SJSA1 (cell line): ENCODE measurements at places on chromosomes 16 and 17. TPM values are rescaled to one million over a fixed set of nuclear protein-coding genes. Genes with fewer than 3 reads are reported as not detected.

Gene SLC22A31
- total RNA-seq = not detected in 2 replicates

Gene PIRT
- total RNA-seq = not detected in 2 replicates

Gene QRICH2
- total RNA-seq = 2.0 and 4.7 TPM in 2 replicates

Gene DLX3
- not detected in 2 replicates for total RNA-seq

Gene DNAAF8
- total RNA-seq = 0.38 and 1.1 TPM in 2 replicates

Gene CCL11
- not detected in 2 replicates for total RNA-seq

Gene MMD
- 46.9 and 51.2 TPM in 2 replicates for total RNA-seq

Gene TTYH2
- total RNA-seq = 0.06 and 0.50 TPM in 2 replicates

Gene EVI2A
- 7.6 and 10.7 TPM in 2 replicates for total RNA-seq

Gene CMTM4
- total RNA-seq = 8.9 and 14.6 TPM in 2 replicates

- DNase-seq = no peak
These were observed 23.7 kb downstream of the ACSF3 start for GRCh38 chr16:89117227-89117974.

- no peak for DNase-seq
These were observed 236.3 kb downstream of the SEC14L1 start for GRCh38 chr17:77376795-77377709.

DNA sequence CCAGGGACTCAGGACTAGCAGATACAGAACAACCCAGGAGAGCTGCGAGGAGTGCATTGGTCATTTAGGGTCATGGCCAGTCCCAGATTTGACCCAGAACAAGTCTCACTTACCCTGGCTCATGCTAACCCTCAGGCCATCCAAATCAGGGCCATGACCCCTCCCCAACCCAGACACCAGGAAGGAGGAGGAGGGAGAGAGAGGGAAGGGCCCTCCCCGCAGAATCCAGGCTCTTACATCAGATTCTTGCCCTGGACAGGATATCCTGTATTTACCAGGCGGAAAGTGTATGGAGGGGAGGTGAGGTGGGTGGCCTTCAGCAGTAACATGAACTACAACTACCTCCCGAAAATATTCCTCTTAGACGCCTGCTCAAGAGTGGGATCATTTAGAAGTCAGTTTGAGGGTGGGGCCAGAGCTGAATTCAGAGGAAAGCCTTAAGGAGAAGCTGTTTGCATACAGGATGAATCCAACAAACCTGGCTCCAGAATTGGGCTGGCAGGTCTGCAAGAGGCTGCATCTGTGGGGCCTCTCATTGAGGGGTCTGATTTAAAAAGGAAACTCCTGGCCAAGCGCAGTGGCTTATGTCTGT is 2.1 kb downstream of the VAT1 start:
- peak; percentile 52 for DNase-seq

DNA sequence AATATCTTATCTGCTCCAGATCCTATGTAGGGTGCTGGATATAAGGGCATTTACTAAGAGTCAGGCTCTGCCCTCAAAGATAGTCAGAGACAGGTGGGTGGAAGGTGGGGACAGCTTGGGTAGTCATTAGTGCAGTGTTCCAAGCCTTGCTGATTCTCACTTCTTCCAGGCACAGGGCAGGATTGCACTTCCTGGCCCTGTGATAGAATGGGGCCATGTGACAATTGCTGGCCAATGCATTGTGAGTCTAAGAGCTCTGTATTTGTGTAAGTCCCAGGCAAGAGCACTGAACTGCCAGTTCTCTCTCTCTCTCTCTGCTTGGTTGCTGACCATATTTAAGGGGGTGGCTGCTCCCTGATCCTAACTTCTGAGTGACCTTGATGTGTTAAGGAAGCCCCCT is 112.1 kb downstream of the C16orf78 start:
- no peak for DNase-seq

DNA sequence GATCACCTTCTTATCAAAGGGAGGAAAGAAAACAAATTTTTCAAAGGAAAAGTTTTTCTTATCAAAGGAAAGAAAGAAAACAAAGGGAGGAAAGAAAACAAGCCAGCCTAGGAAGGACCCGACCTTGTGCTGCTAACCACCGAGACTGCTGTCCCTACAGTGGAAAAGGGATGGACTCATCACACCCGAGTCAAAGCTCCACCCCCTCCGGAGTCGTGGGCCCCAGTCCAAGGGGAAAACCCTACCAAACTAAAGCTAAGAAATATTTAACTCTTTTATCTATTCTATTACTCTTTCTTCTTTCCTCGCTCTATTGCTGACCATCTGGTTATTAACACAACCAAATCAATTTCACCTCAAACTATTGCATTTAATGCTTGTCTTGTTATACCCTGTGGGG is 6.1 kb upstream of the ENDOV start:
- DNase-seq = no peak

DNA sequence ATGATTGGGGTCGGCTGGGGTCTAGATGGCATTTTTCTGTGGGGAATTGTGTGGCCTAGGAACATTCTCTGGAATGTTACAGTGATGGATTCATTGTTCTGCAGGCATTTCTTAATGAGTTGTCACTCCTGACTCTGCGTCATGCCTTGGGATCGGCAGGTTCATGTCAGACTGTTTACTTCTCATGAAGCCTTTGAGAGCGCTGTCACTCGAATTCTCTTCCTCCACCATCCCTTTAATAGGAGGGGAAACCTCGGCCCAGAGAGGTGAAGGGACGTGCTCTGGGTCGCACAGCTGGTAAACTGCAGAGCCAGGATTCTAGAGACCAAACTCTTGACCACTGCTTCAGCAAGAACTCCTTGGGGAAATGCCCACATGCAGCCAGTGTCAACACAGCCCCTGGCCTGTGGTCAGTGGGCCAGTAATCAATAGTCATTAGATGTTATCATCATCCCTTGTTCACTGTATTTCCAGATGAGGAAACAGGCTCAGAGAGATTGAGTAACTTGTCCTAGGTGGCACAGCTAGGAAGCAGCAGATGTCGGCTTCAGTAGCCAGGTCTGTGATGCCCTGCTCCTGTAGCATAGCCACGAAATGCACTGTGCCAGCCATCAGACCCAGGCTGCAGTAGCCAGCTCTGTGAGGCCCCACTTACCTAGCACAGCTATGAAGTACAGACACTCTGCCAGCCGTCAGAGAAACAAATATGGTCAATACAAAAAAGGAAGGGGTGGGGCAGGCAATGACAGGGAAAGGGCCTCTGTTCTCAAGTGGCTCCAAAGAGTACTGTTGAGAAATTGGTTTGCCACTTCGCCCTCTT is 259.0 kb downstream of the CPPED1 start:
- no peak for DNase-seq

- DNase-seq = no peak
These were observed 62.4 kb upstream of the AKTIP start for GRCh38 chr16:53565296-53565863.

DNA sequence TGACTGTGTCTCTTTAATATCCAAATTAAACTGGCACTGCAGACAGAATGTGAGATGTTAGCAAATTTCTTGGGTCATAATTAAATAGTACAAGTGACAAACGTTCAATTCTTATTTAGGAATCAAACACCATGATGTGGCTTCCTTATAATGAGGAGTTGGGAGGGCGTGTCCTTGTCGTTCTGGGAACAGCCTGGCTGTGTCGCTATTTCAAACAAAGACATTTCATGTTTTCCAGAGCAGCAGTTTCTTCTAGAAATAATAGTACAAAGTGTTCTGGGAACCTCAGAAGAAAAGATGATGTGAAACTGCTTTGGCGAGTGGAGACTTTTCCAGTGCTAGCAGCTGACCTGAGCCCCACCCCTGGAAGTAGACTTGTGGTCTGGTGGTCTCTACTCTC is 301.7 kb upstream of the N4BP1 start:
- DNase-seq = no peak

DNA sequence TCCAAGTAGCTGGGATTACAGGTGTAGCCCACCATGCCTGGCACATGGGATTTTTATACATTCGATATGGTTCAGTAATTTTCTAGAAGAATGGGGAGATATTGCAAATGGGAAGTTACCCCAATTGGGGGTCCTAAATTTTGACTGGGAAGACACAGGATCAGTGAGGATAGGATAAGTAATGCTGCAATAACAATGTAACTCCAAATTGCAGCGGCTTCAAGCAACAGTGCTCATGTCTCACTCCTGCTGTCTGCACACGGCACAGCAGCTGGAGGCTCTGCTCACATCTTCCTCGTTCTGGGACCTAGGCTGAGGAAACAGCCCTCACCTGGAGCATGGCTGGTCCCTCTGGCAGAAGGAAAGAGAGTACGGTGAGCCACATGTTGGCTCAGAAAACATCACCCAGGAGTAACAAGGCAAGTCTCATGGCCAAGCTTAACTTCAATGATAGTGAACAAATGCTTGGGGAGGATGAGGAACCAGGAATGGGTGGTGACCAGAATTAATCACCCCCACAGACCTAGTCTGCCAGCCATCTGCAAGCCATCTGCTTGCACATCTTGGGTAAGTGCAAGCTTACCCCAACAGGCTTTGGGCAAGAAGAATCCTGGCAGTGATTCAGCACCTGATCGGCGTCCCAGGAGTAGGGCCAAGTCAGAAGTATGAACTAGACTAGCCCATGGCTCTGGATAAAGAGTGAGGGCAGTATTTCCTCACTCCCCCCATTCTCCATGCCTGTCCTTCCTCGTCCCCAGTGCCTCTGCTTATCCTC is 229.2 kb downstream of the COPRS start:
- DNase-seq = no peak

DNA sequence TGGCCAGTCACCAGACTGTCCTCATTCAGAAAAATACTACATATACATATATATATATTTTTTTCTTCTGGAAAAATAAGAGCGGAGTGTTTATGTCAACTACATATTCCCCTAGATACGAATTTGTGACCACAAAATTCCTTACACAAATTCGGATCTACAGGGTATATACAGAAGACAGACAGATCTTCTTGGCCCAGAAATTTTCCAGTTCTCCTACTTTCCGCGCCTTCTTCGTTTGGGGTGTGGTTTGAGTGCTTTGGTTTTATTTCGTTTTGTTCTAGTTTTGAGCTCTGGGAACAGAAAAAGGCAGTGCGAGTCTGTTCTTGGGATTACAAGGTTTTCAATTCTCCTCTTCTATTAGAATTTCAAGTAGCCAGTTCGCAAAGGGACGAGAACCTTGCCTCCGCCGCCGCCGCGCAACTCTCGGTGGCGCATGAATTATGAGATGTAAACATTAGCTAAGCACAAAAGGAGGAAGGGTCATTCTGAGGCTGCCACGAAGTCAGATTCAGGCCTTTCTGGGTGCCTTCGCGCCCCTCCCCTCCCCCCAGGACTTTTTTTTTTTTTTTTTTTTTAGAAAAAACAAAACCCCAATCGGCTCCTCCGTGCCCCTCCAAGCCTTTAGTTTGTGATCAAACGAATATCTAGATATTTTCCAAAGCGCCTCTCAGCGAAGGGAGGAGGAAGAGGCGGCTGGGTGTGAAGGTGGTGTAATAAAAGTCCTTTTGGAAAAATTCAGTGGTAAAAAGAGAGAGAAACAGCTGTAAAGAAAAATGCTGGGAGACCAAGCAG is 1.8 kb upstream of the HOXB4 start:
- no peak for DNase-seq

GRCh38 chr16:83813823-83814658 is 6.3 kb downstream of the HSBP1 start:
- DNase-seq = peak; percentile 76

- DNase-seq = no peak
These were observed 89.5 kb downstream of the VAT1L start for GRCh38 chr16:77877712-77878347.

GRCh38 chr16:88064889-88065746 is 113.9 kb downstream of the BANP start:
- DNase-seq = no peak

DNA sequence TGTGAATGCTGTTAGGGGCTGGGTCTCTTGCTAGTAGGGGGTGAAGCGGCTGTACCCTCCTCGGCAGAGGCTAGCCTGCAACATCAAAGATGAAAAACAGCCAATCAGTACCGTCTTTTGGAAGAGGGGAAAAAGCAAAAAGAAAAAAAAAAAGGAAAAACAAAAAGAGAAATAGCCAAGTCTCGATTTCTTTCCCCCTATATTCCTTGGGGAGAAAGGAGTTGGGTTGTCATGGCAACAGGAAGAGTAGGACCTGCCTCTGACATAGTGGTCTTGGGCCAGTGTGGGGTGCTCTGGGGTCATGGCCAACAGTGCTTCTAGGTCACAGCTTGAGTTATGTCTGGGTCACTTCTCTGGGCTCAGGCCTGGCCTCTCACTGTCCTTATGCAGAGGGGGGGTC is 17.9 kb downstream of the ENGASE start:
- DNase-seq = no peak

GRCh38 chr17:56028837-56029236 is 124.4 kb upstream of the ANKFN1 start:
- DNase-seq = no peak

- DNase-seq = peak; percentile 79
These were observed 141.0 kb upstream of the KCNJ18 start for GRCh38 chr17:21551081-21551881.

DNA sequence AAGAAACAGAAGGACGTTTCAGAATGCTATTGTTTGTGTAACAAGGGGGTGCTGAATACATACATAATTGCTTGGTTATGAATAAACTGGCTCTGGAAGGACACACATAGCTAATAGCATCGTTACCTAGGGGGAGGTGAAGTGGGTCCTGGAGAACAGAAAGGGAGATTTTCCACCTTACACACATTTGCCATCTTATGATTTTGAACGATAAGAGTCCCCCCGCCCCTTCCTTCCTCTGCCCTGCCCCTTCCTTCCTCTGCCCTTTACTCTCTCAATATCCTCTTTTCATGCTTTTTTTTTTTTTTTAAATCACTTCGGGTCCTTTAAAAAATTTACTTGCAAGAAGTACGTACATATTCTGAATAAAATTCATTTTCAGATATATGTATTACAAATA is 902 bp upstream of the DHRS7B start:
- no peak for DNase-seq

GRCh38 chr17:14622615-14623101 is 321.8 kb downstream of the HS3ST3B1 start:
- DNase-seq = no peak

DNA sequence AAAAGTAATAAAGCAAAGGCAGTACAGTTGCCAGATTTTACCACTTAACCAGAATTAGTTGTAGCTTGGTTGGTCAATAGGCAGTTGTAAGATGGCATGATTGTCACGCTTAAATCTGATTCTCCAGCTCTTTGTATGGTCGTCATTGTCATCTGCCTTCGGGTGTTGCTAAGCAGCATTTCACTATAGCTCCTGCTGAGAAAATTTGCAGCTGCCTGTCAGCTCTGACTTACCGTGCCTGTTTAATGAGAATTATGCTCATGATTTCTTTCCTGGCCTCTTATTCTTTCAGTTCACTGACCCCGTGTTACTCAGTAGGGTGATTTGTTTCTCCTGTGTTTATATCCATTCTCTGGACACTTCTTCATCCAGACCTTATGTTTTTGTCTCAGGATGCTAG is 66.7 kb downstream of the TANGO6 start:
- no peak for DNase-seq
